Activated T-cell treated with anti-CD3 and anti-CD28 coated beads for 4 hours (primary cell): ENCODE measurements at places on chromosomes 11 and 22.

DNA sequence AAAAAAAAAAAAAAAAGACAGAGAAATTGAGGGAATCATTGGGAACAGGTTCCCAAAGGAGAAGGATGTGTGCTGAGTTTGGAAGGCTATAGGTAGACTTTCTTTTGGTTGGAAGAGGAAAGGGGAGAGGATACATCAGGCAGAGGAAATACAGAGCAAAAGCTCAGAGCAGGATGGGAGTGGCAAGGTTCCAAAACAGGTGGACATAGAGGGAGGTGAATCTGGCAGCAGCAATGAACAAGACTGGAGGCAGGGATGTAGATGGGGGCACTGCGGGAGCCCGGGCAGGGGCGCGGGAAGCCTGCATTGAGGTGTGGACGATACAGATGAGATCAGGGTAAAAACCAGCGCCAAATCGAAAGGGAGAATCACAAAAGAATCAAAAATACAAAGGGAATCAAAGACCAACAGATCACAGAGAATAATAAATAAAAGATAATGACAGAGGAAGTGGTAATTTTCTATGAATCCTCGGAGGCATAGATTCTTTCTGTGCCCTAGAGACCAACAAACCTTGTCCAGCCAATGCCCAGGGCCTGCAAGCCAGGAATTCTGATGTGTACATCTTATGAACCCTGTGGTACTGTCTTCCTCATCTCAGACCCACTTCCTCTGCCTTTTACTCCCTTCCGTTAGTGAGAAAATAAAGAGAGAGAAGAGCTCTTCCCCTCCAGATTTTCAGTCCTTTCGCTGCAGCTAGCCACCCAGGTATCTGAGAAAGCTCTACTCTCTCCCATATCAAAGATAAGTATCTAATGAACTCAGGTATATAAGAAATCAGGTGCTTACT, 70.3 kb downstream of the SLC1A2 start:
- no peak for DNase-seq

DNA sequence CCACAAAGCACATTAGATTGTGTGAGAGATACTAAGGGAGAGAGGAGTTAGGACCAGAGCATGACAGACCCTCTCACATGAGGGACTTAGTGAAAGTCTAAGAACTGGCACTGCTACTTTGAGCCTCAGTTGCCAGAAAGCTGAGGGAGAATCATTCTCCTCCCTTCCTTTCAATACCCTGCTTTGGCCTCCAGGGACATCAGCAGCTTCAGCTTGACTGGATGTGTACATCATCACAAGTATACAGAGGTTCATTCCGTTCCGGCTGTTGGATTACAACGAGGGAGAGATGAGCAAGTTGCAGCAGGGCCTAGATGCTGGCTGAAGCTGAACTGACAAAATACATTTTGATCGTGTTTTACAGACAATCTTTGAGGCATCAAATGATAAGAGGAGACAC, 15.7 kb upstream of the ANO5 start:
- DNase-seq = no peak

- DNase-seq = no peak
Observed at GRCh38 chr22:18069041-18069440, 8.7 kb upstream of the PEX26 start.

DNA sequence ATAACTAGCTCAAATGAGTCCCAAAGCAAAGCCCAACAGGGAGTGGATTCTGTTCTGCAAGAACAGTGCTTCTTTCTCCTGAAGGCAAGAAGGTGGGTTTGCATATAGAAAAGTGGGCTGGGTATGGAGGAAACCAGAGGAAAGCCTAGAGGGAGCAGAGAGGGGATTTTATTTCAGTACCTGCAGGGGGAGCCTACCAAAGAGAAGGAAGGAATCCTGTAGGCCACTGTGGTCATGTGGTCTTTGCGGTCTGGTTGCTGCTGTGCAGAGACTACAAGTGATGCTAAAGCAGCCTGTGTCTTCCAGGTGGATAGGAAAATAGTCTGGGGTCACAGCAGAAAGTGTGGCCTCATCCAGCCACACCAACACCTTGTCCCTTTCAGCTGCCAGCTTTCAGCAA, 33.2 kb upstream of the ZBTB16 start:
- no peak for DNase-seq

DNA sequence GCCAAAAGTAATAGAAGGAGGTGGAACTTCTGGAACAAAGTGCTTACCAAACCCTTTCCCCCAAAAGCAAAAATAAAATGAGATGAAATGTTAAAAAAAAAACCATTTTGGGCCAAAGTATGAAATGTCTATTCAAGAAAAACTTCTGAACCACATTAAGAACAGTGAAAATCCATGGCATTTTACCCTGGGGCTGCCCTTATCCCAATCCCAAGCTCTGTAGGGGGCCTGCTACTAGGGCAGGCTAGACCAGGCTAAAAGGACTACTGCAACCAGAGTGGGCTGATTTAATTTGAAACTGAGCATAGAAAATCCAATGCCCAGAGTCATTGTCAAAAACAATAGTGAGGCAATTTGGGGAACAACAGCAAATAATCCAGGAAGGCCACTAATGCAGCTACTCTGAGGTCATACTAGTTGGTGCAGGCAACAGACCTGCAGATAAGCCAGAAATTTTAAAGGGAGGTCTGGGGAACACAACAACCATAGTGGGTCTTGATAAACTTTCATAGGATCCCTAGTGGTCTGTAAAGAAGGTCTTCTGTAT, 99.4 kb downstream of the RELT start:
- no peak for DNase-seq

DNA sequence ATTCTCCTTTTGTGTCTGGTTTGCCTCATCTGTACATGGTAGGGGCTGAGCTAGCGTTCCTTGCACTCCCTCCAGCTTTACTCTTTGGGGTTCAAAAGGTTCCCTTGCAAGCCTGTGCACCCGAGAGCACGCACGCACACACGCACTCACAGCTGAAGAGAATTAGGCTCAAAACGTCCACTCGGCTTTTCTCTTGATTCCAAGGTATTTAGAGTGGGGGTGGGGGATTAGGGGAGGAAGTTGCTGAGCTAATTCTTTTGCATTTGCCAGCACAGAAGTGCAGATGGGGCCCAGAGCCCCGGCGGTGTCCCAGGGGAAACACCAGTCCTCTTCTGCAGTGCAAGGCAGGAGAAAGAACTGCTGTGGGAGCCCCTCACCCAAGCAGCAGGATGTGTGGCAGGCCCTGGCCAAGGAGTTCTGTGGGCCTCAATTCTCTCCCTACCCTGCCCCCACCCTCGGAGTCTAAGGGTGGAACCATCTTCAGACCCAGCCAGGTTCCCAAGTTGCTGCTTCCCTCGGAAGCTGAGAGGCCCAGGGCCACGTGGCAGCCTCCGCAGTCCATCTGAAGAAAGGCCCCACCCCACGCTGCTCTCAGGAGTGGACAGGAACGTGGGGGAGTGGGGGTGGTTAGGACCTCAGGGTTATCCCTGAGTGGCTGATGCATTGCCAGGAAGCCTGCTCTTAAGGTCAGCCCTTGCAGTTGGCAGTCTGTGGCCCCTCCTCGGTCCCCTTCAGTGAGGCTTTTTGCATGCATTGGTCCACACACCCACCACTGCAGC, 3.8 kb upstream of the KCNQ1OT1 start:
- no peak for DNase-seq

DNA sequence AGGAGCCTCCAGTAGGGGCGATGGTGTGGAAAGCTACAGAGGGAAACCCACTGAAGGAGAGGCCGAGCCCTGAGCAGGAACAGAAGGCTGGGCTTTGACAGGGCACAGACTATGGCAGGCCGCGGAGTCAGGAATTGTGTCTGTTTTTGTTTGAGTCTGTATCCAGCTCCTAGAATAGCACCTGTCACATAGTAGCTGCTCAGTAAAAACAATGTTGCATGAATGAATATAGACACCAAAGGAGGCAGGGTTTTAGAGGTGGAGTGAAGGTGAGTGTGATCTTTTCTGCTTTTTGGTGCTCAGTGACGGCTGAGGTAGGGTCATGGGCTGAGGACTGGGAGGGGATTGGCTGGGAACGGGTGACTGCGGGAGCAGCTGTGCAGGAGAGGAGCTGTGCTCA, 18.5 kb upstream of the APOBEC3A start:
- DNase-seq = no peak

DNA sequence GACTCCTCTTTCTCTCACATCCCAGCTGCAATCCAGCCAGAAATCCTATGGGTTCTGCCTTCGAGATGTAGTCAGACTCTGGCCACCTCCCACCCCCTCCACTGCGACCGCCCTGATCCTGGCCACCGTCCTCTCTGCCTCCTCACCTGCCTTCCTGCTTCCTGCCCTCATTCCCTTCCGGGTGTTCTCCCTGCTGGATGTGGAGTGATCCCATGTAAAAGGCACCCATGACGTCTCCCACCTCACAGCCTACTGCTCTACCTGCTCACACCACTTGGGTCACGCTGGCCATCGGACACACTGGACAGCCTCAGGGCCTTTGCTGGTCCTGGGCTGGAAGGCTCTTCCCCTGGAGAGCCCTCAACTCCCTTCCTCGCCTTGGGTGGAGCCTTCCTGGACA, 33.7 kb upstream of the CD5 start:
- DNase-seq = no peak

- no peak for DNase-seq
Observed at GRCh38 chr11:71420455-71421241, 27.5 kb downstream of the DHCR7 start.
